Cardiac ventricle fibroblast (primary cell): ENCODE measurements at places on chromosomes 2 and 18. TPM values are rescaled to one million over a fixed set of nuclear protein-coding genes. Genes with fewer than 3 reads are reported as not detected.

Gene CIDEA
- not detected in 2 replicates for total RNA-seq

Gene SUPT7L
- 10.0 and 12.2 TPM in 2 replicates for total RNA-seq

Gene GALR1
- total RNA-seq: under 0.01 TPM in 1 of 2 replicates, not detected in the other

Gene FBXO15
- not detected in 2 replicates for total RNA-seq

Gene EVX2
- total RNA-seq: not detected in 2 replicates

Gene ZEB2
- total RNA-seq: 54.4 and 63.7 TPM in 2 replicates

Gene SPC25
- total RNA-seq: 0.44 TPM in 1 of 2 replicates, not detected in the other

Gene HMSD
- not detected in 2 replicates for total RNA-seq

Gene CCDC121
- 1.7 and 2.5 TPM in 2 replicates for total RNA-seq

Gene MALL
- 38.4 and 41.5 TPM in 2 replicates for total RNA-seq

Gene TMX3
- total RNA-seq: 32.8 and 42.5 TPM in 2 replicates

Gene SP140
- total RNA-seq: not detected in 2 replicates

Gene ADAM23
- 4.2 and 5.7 TPM in 2 replicates for total RNA-seq

Gene TMEM247
- not detected in 2 replicates for total RNA-seq

Gene PREB
- total RNA-seq: 54.4 and 60.6 TPM in 2 replicates
